ENCODE measurements at places on chromosomes 11 and 22.

GRCh38 chr11:10322401-10322800 lies 17.5 kb downstream of the ADM start:
- no peak for DNase-seq

- peak; percentile 27 for DNase-seq
Measured at GRCh38 chr11:94537031-94537600, 6.6 kb upstream of the FUT4 start.

GRCh38 chr11:92067016-92067415 lies 157.6 kb upstream of the FAT3 start:
- DNase-seq = no peak

GRCh38 chr22:25786165-25786564 lies 44.2 kb downstream of the MYO18B start:
- DNase-seq = no peak

DNA sequence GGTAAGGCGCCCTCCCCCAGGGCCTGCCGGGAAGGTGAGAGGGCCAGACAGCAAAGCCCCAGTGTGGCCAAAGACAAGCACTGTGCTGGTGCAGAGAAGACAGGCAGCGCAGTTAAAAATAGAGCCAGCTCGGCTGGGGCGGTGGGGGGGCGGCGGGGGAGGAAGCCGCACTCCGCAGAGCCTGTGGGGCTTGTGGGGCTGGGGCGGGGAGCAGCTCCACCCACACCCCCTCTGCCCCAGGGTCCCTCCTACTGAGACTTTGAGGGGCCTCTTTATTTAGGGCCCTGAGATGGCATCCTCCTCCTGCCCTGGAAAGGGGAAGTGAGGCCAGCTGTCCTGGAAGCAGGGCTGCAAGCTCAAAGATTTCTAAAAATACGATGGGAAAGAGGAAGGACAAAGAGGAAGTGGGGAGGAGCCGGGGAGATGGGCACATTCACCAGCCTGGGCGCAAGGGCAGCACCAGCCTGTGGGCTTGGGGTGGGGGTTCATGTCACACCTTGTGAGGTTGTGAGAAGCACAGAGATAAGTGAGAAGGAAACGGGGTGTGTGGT lies 2.6 kb downstream of the CYTH4 start:
- DNase-seq = no peak

DNA sequence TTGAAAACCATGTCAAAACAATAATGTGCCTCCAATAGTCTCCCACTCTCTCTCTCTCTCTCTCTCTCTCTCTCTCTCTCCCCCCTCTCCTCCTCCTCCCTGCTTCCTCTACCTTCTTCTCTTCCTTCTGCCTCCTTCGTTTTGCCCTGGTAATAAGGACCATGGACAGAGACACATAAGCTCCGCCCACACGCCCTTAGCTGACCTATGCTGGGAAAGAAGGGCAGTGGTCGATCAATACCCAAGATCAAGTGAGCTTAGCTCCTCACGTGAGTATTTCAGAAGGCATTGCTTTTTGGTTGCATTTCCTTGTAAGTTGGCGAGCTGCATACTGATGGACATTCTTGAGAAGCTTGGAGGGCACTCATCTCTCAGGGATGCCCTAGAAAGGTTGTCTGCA lies 194.8 kb downstream of the MIAT start:
- no peak for DNase-seq

DNA sequence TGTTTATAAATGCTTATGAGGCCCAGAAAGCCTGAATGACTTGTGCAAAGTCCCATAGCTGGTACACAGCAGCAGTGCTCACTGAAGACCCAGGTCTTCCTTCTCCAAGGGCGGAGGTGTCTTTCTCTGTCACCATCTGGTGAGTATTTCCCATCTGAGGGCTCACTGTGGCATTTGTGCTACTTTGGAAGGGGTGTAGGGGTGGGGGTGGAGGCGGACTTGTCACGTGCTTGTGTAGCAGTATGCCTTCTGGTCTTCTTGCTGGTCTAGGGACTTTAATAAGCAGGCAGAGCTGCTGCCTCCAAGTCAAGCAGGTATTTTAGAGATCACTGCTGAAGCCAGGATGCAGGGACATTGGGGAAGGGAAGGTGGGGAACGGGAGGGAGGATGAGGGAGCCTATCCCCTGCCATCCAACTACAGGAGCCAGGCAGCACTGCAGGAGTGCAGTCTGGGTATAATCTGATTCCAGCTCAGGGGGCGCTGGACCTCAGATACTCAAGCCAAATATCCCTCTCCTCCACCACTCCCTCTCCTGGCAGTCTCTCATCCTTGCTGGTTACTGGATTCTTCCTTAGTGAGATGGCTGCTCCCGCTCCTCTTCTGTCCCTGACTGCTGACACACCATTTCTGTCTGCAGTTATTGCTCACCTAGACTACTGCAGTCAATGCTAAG lies 3.4 kb downstream of the ABCC8 start:
- DNase-seq = no peak

DNA sequence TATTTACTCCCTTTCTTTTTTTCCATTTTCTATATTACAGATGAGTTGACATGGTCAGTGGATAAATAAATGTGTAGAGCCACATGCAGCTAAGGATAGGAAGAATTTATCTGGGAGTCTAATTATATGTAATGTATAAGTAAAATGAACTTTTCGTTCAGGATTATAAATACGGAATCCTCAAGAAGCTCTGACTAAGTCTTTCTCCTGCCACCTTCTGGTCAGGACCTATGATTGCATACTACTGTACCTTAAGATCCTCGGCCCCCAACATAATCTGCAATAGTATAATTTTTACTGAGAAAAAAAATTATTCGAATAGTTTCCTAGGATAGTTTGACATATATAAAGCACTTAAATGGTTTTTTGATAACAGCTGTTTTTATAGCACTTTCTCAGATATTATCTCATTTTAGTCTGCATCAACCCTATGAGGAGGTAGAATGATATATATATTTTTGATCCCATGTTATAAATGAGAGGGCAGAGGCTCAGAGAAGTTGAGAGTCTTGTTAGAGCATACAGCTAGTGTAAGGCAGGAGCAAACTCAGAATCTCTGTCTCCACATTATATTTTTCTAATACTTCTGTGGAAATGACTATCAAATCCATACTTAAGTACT lies 36.1 kb downstream of the CCDC90B start:
- DNase-seq = peak; percentile 57

DNA sequence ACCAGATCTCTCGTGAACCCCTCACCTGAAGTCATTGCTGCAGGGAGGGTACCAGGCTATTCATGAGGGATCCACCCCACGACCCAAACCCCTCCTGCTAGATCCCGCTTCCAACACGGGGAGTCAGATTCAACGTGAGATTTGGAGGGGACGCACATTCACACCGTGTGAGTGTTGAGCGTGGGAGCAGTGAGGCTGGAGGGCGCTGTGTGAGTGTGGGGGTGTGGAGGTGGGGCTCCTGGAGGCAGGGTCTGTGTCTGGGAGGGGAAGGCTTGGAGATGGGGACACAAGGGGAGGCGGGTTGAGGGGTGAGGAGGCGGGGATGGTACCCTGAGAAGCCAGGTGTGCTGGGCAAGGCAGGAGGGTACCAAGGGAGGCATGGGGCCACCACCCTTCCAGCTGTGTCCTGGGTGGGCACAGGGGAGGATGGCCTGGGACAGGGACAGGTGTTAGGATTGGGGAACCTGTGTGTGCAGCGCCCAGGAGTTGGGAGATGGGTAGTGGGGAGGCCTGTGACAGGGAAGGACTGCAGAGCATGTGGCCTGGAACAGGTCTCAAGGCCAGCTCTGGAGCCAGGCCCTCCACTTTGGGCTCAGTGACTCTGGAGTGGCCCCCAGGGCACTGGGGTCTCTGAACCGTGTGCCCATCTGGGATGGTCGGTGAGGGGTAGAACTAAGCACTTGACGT lies 13.6 kb downstream of the TPCN2 start:
- DNase-seq = no peak

- DNase-seq = no peak
Measured at GRCh38 chr22:50737728-50738648, at the start of gene ACR. ACR (plus strand) TSS chr22:50738204; CDS start chr22:50738236, 32 bp downstream.
